ENCODE measurements at places on chromosomes 11 and 22. TPM values are rescaled to one million over a fixed set of nuclear protein-coding genes. Genes with fewer than 3 reads are reported as not detected.

DNA sequence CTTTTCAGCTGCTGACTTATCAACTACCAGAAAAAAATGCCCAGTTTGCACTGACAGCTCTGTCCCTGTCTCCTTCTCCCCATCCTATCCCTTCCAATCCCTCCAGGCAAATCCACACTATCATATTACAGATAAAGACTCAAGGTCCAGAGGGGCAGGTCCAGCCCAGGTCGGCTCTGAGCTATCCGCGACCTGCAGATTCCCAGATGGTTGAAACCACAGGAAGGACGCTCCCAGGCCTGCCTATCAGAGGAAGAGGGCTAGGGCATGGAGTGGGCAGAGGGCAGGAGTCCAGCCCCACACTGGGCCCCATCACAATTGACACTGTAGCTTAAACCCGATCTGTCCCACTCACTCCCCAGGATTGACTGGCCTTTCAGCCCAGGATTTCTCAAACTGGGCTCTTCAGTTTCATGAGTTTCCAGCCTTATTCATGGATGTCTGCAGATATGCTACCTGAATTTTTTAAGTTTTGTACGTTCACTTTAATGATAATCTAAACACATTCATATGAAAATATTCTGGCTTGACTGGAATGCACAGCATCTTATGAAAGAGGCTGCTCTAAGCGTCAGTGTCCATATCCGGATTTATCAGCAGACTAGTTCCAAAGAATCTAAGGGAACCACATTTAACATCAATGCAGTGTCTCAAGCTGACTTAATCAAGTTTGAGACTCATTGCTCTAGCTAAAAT lies 16.4 kb upstream of the FCHSD2 start:
- no peak for DNase-seq

- DNase-seq: no peak
Measured at GRCh38 chr11:83764643-83765042, 478.5 kb upstream of the CCDC90B start.

DNA sequence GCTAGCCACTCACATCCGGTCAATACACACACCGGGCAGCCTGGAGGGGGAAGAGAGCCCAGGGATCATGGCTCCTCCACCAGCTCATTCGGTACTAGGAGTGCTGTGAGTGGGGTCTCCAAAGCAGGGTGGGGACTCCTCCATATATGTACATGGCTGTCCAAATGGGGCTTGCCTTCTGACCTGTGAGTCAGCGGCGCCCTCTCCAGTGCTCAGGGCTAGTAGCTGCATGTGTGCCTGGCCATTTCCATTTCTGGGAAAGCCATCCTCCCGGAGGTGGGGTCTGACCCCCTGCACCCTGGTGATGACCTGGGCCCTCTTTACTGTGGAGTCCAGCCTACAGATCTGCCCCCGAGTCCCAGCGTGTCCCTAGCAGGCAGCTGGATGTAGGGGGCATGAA lies 181.9 kb downstream of the CEP164 start:
- no peak for DNase-seq

DNA sequence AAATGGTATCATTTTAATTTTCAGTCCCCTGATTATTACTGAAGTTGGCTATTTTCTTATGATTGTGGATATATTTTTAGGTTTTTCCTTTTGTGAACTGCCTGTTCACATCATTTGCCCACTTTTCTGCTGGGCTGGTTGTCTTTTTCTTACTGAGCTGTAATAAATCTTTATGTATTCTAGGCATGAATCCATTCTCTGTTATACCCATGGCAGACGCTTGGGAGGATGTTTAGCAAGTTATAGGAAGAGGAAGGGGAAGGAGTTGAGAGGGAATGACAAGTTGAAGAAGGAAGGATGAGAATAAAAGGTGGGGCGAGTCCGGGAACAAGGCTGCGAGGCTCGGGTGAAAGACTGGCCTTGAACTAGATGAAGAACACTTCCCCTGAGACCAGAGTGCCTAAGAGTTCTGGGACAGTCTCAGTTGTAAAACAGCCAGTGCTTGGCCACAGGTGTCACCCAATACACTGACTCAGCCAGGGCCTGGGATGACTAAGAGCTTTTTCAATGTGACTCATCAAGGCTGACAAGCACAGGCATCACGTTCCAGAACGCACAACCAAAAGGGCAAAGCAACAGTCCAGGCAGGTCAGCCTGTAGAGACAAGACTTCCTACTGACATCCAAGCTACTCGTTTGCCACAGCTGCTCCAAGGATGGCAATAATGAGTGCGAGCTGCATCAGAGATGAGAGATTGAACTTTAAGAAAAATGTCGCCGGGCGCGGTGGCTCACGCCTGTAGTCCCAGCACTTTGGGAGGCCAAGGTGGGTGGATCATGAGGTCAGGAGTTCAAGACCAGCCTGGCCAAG lies 35.2 kb downstream of the LRFN4 start:
- no peak for DNase-seq

GRCh38 chr22:44595841-44596341 lies 97.9 kb upstream of the RTL6 start:
- DNase-seq: no peak

Gene FOLR3
- not detected for total RNA-seq

Gene KRTAP5-1
- total RNA-seq: not detected
